Ascending aorta (tissue), 2 donors: ENCODE measurements at places on chromosomes 1 and 21. TPM values are rescaled to one million over a fixed set of nuclear protein-coding genes. Genes with fewer than 3 reads are reported as not detected.

Gene DISC1
- total RNA-seq: 16.0 TPM

DNA sequence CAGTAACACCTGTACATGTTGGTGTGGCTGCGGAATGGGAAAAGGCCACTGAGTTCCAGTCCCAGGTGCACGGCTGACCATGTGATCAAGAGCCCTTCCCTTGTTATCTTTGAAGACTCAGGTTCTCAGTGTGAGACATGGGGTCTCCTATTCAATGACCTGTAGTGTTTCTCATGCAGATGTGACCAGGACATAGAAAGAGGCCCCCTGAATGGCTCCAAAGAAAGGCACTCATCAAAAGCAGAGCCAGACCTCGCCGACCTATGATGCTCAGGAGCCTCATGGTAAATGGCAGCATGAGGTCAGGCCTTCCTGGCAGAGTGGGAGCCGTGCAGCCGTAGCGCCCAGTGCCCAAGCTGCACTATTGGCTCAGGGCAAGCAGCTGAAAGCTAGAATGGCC, 42.3 kb upstream of the HAO2 start:
- no peak for DNase-seq
- peaks cover 4% of the 10 kb centered on the region for H3K4me1 ChIP-seq
- H3K27ac ChIP-seq: no peak overlapping the region
- no peak overlapping the region for H3K4me3 ChIP-seq
- no peaks in the 10 kb centered on the region for H3K27me3 ChIP-seq

- DNase-seq: no peak
- no peaks in the 10 kb centered on the region for H3K36me3 ChIP-seq
- H3K4me1 ChIP-seq: peaks cover 5% of the 10 kb centered on the region
These were observed 25.4 kb downstream of the CELA3A start for GRCh38 chr1:22026924-22027289.

Gene TMEM269
- not detected for total RNA-seq

GRCh38 chr1:169487133-169487532, 1.4 kb upstream of the SLC19A2 start:
- peak overlapping the region; percentile 100 for H3K27ac ChIP-seq
- H3K27me3 ChIP-seq: no peaks in the 10 kb centered on the region
- no peaks in the 10 kb centered on the region for H3K36me3 ChIP-seq

GRCh38 chr1:34774957-34775356, 6.1 kb upstream of the GJB3 start:
- DNase-seq: no peak
- no peaks in the 10 kb centered on the region for H3K4me1 ChIP-seq
- H3K36me3 ChIP-seq: no peaks in the 10 kb centered on the region

Gene ADCY10
- 1.9 TPM for total RNA-seq
